ENCODE measurements at places on chromosomes 11 and 22.

DNA sequence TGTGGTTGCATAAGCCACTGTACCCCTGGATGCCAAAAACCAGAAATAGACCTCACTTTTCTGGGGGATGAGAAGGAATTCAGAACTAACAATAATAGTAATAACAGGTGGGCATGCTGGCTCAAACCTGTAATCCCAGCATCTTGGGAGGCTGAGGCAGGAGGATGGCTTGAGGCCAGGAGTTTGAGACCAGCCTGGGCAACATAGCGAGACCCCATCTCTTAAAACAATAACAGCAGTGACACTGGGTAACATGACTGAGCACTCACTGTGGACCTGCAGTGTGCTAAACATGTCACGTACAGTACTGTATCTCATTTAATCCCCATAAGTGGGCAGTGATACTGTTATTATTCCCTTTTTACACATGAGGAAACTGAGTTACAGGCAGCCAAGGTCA, 10.0 kb downstream of the FLRT1 start:
- DNase-seq = no peak

- peak; percentile 6 for DNase-seq
These were observed 109.8 kb downstream of the BCR start for GRCh38 chr22:23289851-23290724.

- DNase-seq = no peak
These were observed 72.0 kb upstream of the MPEG1 start for GRCh38 chr11:59284773-59285129.

DNA sequence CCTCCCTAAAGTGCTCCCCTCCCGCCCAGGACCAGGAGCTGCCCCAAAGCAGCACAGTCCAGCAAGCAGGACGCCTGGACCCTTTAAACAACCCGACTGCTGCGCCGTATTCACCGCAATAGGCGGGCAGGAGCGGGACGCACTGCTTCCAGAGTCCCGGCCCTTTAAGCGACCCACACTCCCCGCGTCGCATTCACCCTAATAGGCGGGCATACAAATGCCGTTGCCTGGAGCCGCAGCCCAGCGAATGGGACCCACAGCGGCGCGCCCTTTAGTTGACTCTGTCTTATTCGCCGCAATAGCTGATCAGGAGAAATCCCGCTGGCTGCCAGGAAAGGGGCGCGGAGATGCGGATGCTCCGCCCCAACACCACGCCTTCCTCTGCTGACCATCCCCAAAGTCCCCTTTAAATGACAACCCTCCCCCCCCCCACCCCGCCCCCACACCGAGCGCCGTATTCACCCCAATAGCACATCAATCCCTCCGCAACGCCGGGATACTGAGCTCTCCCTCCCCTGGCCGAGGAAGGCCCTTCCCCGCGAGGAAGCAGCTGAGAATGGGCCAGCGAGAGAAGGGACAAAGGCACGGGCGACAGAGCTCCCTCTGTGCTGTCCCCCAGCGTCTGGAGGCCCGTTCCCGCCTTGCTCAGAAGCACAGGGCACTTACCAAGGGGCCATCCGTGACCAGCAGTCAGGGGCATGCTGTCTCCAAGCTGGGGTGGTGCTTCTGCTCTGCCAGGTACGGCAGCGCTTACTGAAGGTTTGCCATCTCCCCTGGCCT, 4.7 kb downstream of the OSBPL5 start:
- peak; percentile 86 for DNase-seq

- DNase-seq = no peak
These were observed 63.4 kb downstream of the GRAMD1B start for GRCh38 chr11:123493349-123494063.

DNA sequence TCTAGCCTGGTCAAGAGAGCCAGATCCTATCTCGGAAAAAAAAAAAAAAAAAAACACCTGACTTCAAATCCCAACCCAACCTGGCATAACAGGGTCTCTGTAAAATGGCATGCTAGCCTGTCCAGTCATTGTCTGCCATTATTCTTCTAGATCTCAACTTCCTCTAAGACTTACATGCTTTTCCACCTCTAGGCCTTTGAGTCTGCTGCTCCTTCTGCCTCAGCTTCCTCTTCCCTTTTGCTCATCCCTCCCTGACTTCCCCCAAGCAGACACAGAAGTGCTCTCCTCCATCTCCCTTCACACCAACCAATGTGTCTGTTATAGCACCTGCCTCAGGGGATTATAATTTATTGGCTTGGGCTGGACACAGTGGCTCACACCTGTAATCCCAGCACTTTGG, 7.8 kb downstream of the STK33 start:
- DNase-seq = no peak

DNA sequence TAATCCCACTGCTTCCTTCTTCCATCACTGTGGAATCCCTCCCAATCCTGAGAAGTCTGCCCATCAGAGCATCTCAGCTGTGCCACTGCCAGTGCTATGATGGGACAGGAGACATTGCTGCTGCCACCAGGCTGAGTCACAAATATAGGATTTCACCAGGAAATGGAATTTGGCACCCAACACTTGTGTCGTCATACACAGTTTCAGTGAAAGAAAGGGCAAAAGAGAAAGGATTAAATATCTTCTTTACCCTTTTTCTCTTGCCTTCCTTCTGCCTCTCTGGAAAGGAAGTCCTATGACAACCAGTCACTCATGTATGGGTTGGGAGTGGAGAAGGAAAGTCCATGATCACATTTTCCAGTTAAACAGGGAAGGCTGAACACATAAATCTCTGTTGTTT, 133.4 kb downstream of the SPON1 start:
- DNase-seq = no peak

DNA sequence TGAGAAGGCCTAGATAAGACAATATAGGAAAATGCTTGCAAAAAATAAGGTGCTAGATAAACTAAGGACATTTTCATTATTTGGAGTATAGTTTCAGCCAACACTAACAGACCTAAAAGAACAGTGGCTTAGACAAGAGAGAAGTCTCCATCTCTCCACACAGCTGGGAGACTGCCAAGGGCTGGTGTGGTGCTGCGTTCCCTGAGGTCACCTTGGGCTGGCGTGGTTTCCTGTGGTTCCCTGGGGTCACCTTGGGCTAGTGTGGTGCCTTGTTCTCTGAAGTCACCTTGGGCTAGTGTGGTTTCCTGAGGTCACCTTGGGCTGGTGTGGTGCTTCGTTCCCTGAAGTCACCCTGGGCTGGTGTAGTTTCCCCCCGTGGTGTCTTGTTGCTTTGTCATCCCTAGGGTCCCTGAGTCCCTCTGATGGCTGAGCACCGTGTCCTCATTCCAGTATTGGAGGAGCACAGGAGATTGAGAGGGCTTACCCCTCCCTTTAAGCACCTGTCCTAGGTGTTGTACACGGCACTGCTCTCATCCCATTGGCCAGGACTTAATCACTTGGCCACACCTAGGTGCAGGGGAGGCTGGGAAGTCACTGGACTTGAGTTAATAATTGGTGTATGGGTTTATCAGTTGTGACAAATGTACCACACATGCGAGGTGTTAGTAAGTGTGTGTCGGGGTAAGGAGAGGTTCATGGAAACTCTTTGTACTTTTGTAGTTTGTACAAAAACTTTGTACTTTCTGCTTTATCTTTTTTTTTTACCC, 14.9 kb downstream of the SAMM50 start:
- no peak for DNase-seq

DNA sequence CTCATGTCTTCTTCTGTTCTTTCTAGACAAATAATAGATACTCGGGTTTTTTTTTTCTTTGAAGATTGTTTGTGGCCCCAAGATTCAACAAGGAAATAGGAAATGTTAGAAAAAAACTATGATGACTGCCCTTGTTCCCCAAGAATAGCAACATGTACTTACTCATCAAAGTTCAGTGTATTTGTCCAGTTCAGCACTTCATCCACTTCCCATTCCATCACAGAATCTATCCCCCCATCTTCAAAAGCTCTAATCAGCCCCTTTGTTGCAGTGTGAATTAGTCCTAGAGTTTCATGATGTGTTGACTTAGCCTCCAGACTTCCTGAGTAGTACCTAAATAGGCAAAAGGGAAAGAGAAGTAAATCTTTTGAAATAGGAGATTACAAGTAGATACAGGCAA, 74.3 kb downstream of the C11orf65 start:
- no peak for DNase-seq

- no peak for DNase-seq
These were observed 34.0 kb downstream of the PPM1F start for GRCh38 chr22:21918466-21919185.

- DNase-seq = no peak
These were observed at the start of gene IL18BP for GRCh38 chr11:71998649-71999310. Gene IL18BP (plus strand): TSS chr11:71998909. CDS start chr11:71999985, 1,076 bp downstream.

DNA sequence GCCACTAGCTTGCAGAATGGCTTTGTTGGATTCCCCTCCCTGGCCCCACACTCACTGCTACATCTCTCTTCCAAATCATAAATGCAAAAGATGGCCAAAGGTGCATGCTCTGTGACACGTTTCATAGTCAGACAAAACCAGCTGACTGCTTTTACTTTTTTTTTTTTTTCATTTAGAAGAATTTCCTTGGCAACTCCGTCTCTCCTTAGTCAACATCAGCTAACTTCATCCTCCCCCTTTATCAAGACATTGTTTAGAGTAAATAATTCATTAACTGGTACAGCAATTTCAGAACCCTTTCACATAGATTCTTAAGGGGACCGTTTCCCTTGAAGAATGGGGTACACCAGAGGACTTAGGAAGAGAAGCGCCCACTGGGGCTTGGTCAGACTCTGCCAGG, 16.0 kb downstream of the KCNQ1OT1 start:
- no peak for DNase-seq

DNA sequence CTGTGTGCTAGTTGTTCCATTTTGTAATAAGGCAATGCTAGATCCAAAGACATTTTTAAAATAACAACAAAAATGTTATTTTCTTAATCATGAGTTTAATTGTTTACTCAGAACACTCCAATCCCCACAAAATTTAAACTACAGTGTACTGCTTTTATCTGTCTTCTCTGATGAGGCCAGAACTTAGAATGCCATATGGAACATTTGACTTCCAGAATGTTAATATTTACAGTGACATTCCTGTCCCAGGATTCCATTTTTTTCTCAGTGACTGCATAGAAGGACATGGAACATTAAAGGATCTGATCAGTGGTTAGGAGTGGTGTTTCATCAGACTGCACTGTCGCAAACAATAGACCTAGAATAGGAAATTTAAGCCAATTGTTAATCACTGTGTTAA, 494.9 kb upstream of the ARHGAP42 start:
- DNase-seq = no peak

DNA sequence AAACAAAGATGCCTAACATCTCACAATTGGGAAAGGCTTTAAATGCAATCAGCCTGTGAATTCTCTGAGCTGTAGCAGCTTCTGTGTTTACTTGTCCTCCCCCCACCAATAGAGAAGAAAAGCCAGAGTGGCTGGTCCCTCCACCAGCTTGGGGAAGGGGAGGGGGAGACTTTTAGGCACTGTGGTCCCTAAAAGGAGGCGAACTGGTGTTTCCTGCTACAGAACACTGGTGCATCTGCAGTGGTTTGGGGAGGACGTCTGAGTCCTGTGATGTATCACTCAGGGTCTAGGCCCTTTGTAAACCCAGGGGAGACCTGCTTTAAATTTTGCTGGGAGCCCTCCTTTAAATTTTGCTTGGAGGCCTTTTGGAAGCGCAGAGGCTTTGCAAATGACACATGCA, 16.9 kb downstream of the TNRC6B start:
- no peak for DNase-seq

- DNase-seq = no peak
These were observed 3.7 kb upstream of the XKR3 start for GRCh38 chr22:16828876-16829275.

GRCh38 chr11:132278801-132279574, 908.6 kb downstream of the NTM start:
- peak; percentile 58 for DNase-seq

DNA sequence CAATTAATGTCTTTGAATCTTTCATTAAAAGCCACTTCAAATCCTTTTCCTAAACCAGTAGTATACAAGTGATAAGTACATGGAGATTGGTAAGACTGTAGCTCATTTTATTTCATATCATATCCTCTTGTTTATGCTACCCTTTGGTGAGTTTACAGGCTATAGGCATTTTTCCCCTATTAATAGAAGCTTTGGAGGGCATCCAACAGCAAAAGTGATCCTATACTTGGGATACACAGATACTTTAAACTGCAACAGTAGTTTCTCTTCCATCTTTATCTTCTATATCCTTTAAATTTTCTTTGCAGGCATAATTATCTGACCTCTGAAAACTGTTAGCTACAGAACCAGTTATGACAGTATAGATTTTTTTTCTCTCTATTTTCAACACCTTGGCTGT, 114.5 kb upstream of the SPON1 start:
- no peak for DNase-seq

GRCh38 chr11:10742460-10743208, 8.4 kb upstream of the CTR9 start:
- DNase-seq = no peak

GRCh38 chr11:83069441-83070043, 2.2 kb downstream of the RAB30 start:
- peak; percentile 44 for DNase-seq

DNA sequence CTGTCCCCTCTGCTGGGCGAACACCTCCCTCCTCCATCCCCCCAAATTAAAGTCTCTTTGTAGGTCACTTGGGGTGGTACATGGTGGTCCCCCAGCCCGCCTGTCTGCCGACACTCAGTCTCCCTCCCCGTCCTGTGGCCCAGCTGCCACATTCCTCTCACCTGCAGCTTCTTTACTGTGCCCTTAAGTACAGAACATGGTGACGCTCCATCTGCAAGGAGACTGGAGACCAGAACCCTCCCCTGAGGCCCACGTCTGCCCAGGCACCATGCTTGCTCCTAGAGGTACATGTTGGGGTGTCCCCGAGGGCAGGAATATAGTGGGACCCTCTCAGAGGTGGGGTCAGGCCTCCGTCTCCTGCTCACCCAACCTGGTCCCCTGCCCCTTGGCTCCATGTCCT, 5.6 kb upstream of the EHD1 start:
- DNase-seq = no peak

DNA sequence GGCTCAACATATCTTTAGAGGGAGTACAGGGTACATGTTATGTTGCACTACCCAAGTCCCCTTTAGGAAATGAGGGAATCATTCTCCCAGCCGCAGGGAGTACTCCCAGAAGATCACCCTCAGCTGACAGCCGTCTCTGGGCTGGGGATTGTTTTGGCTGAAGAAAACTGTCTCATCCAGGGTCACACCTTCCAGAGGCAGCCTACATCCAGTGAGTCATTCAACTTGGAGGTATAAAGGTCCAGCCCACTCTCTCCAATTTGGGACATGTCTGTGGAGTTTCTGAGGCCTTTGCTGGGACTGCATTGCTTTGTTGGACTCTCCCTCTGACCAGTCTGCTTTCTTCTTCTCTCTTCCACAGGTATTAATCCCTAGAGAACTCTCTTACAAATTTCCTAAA, 42.1 kb downstream of the RASSF10 start:
- no peak for DNase-seq

DNA sequence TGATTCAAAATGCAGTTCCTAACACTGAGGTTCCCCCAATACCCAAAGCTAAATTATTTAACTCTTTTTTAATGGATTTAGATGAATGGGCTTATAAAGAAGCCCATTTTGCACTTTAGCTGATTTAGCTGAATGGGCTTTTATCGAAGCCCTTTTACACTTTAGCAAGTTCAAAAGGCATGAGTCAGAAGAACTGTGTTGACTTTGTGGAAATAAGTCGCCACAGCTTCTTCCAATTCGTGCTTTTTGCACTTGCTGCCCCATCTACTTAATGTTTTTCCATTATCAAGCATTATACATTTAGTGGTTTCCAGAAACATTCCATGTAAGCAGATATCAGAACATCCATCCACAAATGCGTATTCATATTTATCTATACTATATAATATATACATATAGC, 20.5 kb upstream of the GRIA4 start:
- no peak for DNase-seq

GRCh38 chr11:111793863-111794262, 27.7 kb upstream of the PPP2R1B start:
- DNase-seq = no peak

Measured in NCI-H1105 treated with DMSO at 0.1 percent for 48 hours (cell line).